ENCODE measurements at places on chromosomes 7 and 10. TPM values are rescaled to one million over a fixed set of nuclear protein-coding genes. Genes with fewer than 3 reads are reported as not detected.

Gene CYP3A7
- not detected for total RNA-seq

GRCh38 chr10:5643346-5644067 lies 22.9 kb downstream of the ASB13 start:
- DNase-seq = no peak
- H3K27me3 ChIP-seq = no peaks in the 10 kb centered on the region
- no peaks in the 10 kb centered on the region for H3K36me3 ChIP-seq
- no peak overlapping the region for H3K4me3 ChIP-seq

- no peak overlapping the region for H3K4me3 ChIP-seq
- no peaks in the 10 kb centered on the region for H3K4me1 ChIP-seq
- no peak for DNase-seq
- H3K27me3 ChIP-seq = no peaks in the 10 kb centered on the region
- H3K27ac ChIP-seq = no peak overlapping the region
Observed at GRCh38 chr7:140857048-140857447, 67.7 kb downstream of the BRAF start.

- DNase-seq = no peak
- no peak overlapping the region for H3K4me3 ChIP-seq
- no peak overlapping the region for H3K27ac ChIP-seq
- H3K4me1 ChIP-seq = peaks cover 32% of the 10 kb centered on the region
Observed at GRCh38 chr7:114941692-114942091, 19.8 kb downstream of the MDFIC start.

DNA sequence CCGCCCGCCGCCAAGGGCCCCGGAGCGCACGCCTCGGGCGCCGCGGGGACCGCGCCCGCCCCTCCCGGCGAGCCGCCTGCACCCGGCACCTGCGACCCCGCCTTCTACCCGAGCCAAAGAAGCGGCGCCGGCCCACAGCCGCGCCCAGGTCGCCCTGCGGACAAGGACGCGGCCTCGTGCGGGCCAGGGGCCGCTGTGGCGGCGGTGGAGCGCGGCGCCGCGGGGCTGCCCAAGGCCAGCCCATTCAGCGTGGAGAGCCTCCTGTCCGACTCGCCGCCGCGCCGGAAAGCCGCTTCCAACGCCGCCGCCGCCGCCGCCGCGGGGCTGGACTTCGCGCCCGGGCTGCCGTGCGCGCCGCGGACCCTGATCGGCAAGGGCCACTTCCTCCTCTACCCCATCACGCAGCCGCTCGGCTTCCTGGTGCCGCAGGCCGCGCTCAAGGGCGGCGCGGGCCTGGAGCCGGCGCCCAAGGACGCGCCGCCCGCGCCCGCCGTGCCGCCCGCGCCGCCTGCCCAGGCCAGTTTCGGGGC lies 3.5 kb downstream of the UNCX start:
- no peak for DNase-seq
- H3K27me3 ChIP-seq = peaks cover 64% of the 10 kb centered on the region
- H3K36me3 ChIP-seq = peaks cover 5% of the 10 kb centered on the region
- H3K4me1 ChIP-seq = peaks cover 10% of the 10 kb centered on the region

DNA sequence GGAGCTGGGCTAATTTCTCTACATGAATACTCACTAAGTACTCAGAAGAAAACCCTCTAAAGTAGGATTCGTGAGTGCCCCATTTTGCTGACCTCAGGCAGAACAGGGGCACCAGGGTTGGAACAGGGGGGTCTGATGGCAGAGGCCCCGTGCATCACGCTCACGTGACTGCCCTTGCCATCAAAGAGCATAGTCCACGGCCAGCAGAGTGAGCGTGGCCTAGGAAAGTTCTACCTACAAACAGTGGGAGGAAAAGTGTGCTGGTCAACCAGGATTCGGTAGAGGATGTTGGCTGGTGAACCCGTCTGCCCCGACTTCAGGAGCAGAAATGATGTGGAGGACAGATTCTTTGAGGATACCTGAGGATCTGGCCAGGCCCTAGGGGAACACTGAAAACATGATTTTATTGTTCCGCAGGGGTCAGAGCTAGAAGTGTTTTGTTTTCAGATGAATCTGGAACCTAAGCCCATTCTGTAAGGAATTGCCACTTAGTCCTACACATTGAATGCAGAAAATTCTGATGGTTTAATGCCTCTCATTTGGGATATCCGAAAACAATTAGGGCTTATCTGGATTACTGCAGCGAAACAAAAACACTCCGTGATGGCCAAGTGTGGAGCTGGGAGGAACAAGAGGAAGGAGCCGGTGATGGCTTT lies 138.8 kb upstream of the SHH start:
- no peak for DNase-seq
- no peak overlapping the region for H3K4me3 ChIP-seq
- H3K4me1 ChIP-seq = no peaks in the 10 kb centered on the region

DNA sequence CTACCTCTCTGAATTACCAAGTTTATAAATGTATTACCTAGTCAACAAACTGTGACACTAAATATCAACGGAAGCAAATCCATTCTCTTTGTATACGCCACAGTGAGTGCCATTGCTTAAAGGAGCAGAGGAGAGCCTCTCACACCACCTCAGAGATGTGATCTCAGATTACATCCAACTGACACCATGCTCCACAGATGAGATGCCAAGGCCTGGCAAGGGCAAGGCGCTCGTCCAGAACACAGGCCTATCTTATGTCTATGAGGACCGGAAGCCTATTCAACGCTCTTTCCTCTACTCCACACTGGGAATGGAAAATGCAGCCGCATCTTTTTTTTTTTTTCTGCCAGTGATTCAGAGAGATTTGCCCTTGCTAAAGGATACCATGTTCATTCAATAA lies 11.4 kb downstream of the PDIA4 start:
- H3K4me3 ChIP-seq = no peak overlapping the region
- no peak for DNase-seq
- H3K4me1 ChIP-seq = peaks cover 3% of the 10 kb centered on the region
- H3K27ac ChIP-seq = no peak overlapping the region

- H3K4me3 ChIP-seq = no peak overlapping the region
- H3K36me3 ChIP-seq = no peaks in the 10 kb centered on the region
- DNase-seq = no peak
- peaks cover 31% of the 10 kb centered on the region for H3K27me3 ChIP-seq
- H3K4me1 ChIP-seq = no peaks in the 10 kb centered on the region
- H3K27ac ChIP-seq = no peak overlapping the region
Observed at GRCh38 chr10:14470920-14471319, 140.2 kb upstream of the FRMD4A start.

DNA sequence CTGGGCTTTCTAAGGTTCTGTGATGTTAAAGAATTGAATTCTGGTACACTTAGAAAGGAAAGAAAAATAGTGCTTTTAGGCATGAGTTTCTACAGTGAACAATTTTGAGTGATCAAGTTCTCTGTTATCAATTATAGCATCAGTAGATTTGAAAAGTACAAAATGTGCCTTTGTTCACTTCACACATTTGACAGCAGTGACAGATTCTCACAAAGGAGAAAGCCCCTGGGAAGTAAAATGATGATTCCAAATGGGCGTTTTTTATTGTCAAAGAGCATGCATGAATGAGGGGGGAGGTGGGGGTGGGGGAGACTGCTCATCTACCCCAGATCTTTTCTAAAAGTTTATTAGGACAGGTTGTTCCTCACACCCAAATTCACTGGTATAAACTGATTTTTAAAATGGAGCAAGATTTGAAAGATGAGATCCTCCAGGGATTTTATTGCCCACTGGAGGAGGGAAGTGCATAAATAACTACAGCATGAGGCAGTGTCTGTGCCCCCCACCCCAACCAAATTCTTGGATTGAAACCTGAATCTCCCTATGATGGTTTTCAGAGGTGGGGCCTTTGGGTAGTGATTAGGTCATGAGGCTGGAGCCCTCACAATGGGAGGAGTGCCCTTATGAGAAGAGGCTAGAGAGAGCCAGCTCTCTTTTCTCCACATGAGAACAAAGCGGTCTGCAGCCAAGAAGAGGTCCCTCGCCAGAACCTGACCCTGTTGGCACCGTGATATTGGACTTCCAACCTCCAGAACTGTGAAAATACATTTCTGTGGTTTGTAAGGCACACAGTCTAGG lies 79.5 kb downstream of the AOAH start:
- no peak overlapping the region for H3K27ac ChIP-seq
- DNase-seq = no peak
- H3K36me3 ChIP-seq = peaks cover 21% of the 10 kb centered on the region

GRCh38 chr7:111198255-111198654 lies 107.3 kb downstream of the LRRN3 start:
- H3K4me3 ChIP-seq = no peak overlapping the region
- no peaks in the 10 kb centered on the region for H3K27me3 ChIP-seq
- DNase-seq = no peak
- H3K4me1 ChIP-seq = peaks cover 5% of the 10 kb centered on the region
- H3K27ac ChIP-seq = no peak overlapping the region

Gene OPALIN
- total RNA-seq = not detected

DNA sequence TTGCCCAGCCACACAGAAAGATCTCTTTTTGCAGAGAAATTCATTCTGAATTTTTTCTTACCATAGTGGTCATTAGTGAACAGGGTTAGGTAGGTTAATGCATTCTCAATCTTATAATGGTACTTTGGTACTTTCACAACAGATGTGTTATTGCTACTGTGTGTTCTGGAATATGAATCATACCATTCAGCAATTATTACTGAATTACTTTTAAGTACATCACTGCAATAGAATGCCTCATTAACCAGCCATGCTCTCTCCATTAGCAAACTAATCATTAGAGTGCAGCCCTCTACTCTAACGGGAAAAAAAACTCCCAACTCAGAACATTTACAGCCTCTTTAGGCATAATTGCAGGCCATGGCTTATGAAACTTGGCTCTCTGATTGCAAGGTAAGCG lies 102.1 kb downstream of the DOCK4 start:
- H3K27me3 ChIP-seq = peaks cover 5% of the 10 kb centered on the region
- no peak for DNase-seq
- H3K4me1 ChIP-seq = no peaks in the 10 kb centered on the region
- no peak overlapping the region for H3K27ac ChIP-seq
- H3K4me3 ChIP-seq = no peak overlapping the region
- no peaks in the 10 kb centered on the region for H3K36me3 ChIP-seq

- peak overlapping the region; percentile 41 for H3K27ac ChIP-seq
- no peak for DNase-seq
- H3K4me3 ChIP-seq = peak overlapping the region; percentile 72
Observed at GRCh38 chr10:30784524-30784896, 155.0 kb upstream of the LYZL2 start.

Gene WEE2
- not detected for total RNA-seq

Gene SLC16A12
- total RNA-seq = not detected

GRCh38 chr7:90692947-90693346 lies 96.8 kb downstream of the CDK14 start:
- no peaks in the 10 kb centered on the region for H3K27me3 ChIP-seq
- no peaks in the 10 kb centered on the region for H3K4me1 ChIP-seq
- no peak for DNase-seq
- no peaks in the 10 kb centered on the region for H3K36me3 ChIP-seq

GRCh38 chr7:76108540-76109233 lies 60.8 kb downstream of the MDH2 start:
- H3K27ac ChIP-seq = no peak overlapping the region
- no peaks in the 10 kb centered on the region for H3K27me3 ChIP-seq
- H3K36me3 ChIP-seq = no peaks in the 10 kb centered on the region
- H3K4me1 ChIP-seq = no peaks in the 10 kb centered on the region
- no peak overlapping the region for H3K4me3 ChIP-seq
- no peak for DNase-seq

DNA sequence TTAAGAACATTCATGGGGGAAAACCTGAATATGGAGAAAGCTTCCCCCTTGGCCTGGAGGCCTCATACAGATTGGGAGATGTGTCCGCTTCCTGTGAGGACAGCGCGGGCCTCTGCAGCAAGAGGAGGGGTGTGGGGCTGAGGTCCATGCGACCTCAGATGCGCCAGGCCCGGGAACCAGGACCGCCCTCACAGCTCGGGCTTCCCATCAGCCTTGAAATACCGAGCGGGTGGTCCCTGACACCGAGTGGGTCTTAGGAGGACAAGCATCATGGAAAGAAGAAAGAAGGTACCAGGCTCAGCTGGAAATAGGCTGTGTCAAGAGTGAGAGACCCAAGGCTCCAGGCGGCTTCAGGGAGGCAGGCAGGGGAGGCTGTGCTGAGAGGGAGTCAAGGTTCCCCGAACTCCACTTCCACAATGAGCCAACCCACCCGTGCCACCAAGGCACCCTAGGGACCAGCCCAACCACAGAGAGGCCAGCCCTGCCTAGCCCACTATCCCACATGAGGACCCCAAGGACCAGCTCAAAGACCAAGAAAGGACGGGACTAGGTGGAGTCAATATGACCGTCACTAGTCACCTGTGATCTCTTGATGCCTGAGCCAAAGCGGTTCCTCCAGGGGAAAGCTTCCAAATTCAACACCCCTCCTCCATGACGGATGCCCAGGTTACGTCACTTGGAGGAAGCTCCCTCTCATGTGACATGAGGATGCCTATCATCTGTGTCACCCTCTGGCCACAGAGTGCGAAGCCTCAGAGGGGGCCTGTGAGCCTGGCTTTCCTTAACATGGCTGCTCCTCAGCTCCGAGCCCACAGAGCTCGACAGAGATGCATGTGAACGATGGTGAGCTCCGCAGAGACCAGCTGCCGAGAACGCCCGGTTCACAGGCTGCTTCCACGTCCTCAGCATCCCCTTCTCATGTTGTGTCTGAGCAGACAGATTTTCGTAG lies 103.7 kb downstream of the TCERG1L start:
- no peak overlapping the region for H3K27ac ChIP-seq
- no peak for DNase-seq
- H3K4me3 ChIP-seq = no peak overlapping the region
- no peaks in the 10 kb centered on the region for H3K36me3 ChIP-seq
- no peaks in the 10 kb centered on the region for H3K4me1 ChIP-seq

DNA sequence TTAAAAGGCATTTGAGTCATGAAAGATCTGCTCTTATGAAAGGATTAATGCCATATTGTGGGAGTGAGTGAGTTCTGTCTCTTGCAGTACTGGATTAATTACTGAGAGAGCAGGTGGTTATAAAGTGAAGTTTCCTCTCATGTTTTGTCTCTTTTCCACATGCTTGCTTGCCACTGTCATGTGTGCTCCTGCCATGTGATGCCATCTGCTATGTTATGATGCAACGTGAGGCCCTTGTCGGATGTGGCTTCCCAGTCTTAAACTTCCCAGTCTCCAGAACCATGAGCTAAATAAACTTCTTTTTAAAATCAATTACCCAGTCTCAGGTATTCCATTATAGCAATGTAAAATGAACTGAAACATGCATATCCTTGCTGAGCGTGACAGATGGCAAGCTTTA lies 22.7 kb upstream of the TCTN3 start:
- peaks cover 2% of the 10 kb centered on the region for H3K27me3 ChIP-seq
- no peak overlapping the region for H3K4me3 ChIP-seq
- no peak for DNase-seq
- H3K4me1 ChIP-seq = peaks cover 2% of the 10 kb centered on the region
- peaks cover 1% of the 10 kb centered on the region for H3K36me3 ChIP-seq

Gene AVL9
- total RNA-seq = 36.1 TPM

GRCh38 chr7:100722480-100723212 lies 2.4 kb downstream of the EPO start:
- H3K4me1 ChIP-seq = peaks cover 3% of the 10 kb centered on the region
- H3K4me3 ChIP-seq = no peak overlapping the region
- H3K27ac ChIP-seq = no peak overlapping the region
- no peaks in the 10 kb centered on the region for H3K36me3 ChIP-seq
- peaks cover 58% of the 10 kb centered on the region for H3K27me3 ChIP-seq
